ENCODE measurements at places on chromosomes 3 and 15. TPM values are rescaled to one million over a fixed set of nuclear protein-coding genes. Genes with fewer than 3 reads are reported as not detected.

C15orf39 gene
- total RNA-seq = 2.3 TPM

ASB14 gene
- total RNA-seq = not detected

ZDHHC19 gene
- total RNA-seq = not detected

RSRC1 gene
- 73.8 TPM for total RNA-seq

RLBP1 gene
- total RNA-seq = not detected

PRR20G gene
- not detected for total RNA-seq

TMEM108 gene
- 0.12 TPM for total RNA-seq

MKRN3 gene
- total RNA-seq = 0.90 TPM

CASR gene
- not detected for total RNA-seq

DLL4 gene
- under 0.01 TPM for total RNA-seq

CD276 gene
- 183 TPM for total RNA-seq
